ENCODE measurements at places on chromosomes 6 and 20.

DNA sequence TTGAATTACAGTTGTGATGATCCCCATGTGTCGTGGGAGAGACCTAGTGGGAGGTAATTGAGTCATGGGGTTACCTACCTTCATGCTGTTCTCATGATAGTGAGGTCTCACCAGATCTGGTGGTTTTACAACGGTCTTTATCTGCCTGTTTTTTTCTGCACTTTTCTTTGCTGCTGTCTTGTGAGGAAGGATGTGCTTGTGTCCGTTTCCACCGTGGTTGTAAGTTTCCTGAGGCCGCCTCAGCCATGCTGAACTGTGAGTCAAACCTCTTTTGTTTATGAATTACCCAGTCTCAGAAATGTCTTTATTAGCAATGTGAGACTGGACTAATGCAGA, 6.5 kb upstream of the RANBP9 start:
- peaks cover 16% of the 10 kb centered on the region for H3K36me3 ChIP-seq
- H3K4me1 ChIP-seq, result no peaks in the 10 kb centered on the region
- no peak for DNase-seq
- no peaks in the 10 kb centered on the region for H3K27me3 ChIP-seq
- H3K27ac ChIP-seq, result no peak overlapping the region

DNA sequence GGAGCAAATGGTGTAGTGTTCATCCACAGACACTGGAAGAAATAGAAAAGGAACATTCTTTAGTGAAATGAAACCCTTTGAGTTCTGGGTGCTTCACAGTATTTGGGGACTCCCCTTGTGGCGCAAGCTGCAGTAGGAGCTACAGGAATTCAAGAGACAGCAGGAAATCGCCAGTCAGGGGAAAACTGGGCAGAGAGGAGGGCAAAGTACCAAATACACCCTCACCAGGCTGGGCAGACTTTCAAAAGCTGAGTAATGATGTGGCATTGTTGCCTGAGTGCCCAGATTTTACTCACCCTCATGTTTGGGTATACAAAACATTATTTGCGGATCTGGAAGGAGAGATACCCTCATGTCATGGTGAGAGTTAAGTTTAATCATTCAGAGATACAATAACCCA, 97.9 kb downstream of the SOD2 start:
- H3K27ac ChIP-seq, result no peak overlapping the region
- no peak overlapping the region for H3K4me3 ChIP-seq
- H3K36me3 ChIP-seq, result no peaks in the 10 kb centered on the region
- DNase-seq, result no peak
- H3K4me1 ChIP-seq, result no peaks in the 10 kb centered on the region
- H3K27me3 ChIP-seq, result no peaks in the 10 kb centered on the region

DNA sequence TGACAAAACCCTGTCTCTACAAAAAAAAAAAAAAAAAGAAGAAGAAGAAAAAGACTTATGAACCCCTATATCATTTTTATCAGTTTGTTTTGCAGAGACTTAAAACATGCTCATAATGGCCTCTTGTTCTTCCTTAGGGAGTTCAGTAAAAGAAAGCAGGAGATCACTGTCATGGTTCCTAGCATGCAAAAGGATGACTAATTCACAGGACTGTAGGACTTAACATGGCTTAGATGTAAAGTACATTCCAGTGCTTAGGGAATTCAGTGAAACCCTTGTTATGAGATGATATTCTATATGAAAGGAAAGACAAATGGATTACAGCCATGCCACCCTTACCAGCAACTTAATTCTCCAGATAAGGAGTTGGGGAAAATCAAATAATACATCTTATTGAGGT, 29.5 kb downstream of the EEF1A1 start:
- H3K4me1 ChIP-seq, result no peaks in the 10 kb centered on the region
- no peak overlapping the region for H3K27ac ChIP-seq
- no peak for DNase-seq
- H3K4me3 ChIP-seq, result no peak overlapping the region
- no peaks in the 10 kb centered on the region for H3K27me3 ChIP-seq

DNA sequence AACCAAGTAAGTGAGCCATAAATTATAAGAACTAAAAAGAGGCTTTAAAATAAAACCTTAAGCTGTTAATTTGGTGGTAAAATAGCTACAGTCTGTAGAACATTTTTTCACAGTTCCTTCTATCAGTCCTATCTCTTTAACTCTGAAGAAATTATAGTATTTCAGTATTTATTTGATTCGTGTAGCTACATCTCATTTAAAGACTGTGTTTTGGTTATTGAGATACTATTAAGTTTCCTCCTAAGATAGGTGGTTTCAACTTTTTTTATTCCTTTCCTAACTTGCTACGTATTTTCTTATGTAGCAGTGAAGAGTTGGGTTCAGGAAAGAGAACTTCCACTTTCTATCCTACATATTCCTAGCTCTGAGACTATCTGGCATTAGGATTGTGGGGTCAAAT, 97.2 kb downstream of the CD2AP start:
- no peaks in the 10 kb centered on the region for H3K4me1 ChIP-seq
- H3K27ac ChIP-seq, result no peak overlapping the region
- H3K27me3 ChIP-seq, result no peaks in the 10 kb centered on the region
- no peak overlapping the region for H3K4me3 ChIP-seq

DNA sequence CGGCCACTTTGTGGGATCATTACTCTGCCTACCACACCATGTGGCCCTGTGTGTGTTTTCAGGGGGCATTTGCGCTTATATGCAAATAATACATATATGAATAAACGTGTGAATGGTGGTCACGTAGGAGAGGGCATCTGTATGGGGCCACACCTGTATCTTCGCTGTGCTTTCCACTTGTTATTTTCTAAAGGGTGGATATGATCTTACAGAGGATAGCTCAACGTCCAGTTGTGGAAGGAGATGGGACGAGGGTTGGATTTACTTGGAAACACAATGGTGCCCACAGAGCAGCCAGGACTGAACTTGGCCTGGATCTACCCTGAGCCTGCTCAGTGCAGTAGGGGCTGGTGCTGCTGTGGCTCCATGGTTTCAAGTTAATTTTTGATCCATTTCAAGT, 93.3 kb downstream of the YTHDF1 start:
- no peak overlapping the region for H3K27ac ChIP-seq
- no peak for DNase-seq
- H3K4me1 ChIP-seq, result no peaks in the 10 kb centered on the region
- H3K4me3 ChIP-seq, result no peak overlapping the region
- H3K27me3 ChIP-seq, result no peaks in the 10 kb centered on the region

DNA sequence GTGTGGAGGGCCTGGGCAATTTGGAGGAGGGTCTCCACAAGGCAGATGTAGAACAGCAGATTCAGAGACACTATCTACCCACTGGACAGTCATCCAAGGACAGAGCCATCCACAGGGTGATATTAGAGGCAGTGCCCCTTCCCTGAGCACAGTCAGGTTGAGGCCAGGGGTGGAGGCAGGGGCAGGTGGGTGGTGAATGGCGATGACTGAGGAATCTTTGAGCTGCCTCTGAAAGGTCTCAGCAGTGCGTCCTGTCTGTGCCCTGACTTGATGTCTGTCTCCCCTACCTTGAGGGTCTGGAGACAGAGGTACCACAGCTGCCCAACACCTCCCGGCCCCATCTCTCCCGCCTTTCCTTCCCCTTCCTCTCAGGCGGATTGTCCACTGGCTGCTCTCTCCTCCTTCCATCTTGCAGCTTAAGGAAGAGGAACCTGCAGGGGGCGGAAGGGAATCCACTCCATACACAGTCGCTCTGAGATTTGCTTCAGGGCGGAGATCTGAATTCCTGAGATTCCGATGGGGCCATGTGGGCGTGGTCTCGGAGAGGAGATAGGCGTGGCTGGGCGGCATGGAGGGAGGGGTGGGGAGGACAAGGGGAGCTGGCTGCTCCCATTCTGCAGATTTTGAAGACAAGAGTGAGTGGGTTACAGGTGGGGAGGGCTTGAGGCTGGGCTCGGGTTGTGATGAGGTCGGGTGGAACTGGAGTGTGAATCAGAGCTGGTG, 1.7 kb downstream of the MUCL3 start:
- no peaks in the 10 kb centered on the region for H3K36me3 ChIP-seq
- H3K4me3 ChIP-seq, result peak overlapping the region; percentile 41
- H3K27ac ChIP-seq, result no peak overlapping the region
- H3K4me1 ChIP-seq, result peaks cover 6% of the 10 kb centered on the region
- DNase-seq, result peak; percentile 95

GRCh38 chr6:95574811-95575210, 2.5 kb upstream of the MANEA start:
- no peaks in the 10 kb centered on the region for H3K27me3 ChIP-seq
- H3K36me3 ChIP-seq, result no peaks in the 10 kb centered on the region
- H3K4me3 ChIP-seq, result no peak overlapping the region

- no peak overlapping the region for H3K4me3 ChIP-seq
- H3K27ac ChIP-seq, result no peak overlapping the region
- H3K27me3 ChIP-seq, result no peaks in the 10 kb centered on the region
- no peaks in the 10 kb centered on the region for H3K4me1 ChIP-seq
- no peaks in the 10 kb centered on the region for H3K36me3 ChIP-seq
These were observed 59.2 kb downstream of the SNRNP48 start for GRCh38 chr6:7649037-7649810.
